ENCODE measurements at places on chromosomes 11 and 22.

DNA sequence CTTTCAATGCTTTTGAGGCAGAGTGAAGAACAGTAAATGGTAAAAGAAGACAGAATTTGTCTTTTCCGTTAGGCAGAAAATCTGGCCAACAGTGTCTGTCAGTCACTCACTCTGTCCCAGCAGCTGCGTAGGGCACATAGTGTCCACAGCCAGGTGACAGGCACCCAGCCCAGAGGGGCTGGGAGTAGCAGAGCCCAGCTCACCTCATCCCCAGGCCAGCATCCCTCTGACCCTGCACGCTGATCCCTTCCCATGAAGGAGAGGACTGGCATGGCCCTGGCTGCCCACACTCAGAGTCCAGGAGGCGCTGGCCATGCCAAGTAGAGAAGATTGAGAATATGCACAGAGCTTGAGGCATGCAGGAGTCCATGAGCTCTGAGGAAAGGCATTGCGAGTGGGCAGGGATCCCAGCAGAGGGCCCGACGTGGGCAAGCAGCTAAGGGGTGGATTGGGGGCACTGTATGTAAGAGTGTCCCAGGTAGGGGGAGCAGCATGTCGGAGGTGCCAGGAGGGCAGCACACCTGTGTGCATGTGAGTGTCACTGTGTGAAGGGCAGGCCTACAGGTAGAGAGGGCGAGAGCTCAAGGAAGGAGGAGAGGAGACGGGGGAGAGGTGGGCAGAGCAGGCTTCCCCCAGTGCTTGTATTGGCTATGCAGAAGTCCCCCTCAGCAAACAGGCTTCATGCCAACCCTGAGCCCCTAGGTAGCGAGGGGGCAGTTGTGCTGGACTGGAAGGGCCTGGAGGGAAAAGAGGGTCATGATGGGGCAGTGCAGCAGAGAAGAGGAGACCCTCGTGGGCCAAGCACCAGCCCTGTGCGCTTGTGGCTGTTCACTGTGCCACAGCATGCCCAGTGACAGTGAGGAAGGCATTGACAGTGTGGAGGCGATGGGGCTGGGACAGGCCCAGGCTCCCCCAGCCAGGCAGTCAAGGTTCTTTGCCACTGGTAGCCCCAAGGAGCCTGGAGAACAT is 133.8 kb downstream of the OSBP2 start:
- no peak for DNase-seq

DNA sequence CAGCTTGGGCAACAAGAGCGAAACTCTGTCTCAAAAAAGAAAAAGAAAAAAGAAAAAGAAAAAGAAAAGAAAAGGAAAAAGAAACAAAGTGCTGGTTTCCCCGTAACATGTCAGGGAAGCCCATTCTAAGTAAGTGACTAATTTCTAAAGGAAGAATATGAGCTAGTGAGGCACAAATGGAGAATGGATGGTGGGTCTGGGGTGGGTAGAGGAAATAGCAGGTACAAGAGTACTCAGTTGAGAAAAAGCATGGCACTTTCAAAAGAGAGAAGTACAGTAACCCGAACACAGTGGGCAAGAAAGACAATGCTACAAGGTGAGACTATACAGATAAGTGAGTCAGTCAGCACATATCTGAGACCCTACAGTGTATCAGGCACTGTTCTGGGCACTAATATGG is 4.5 kb downstream of the MAJIN start:
- no peak for DNase-seq

GRCh38 chr22:39448205-39449054 is 8.4 kb upstream of the MGAT3 start:
- DNase-seq = no peak

- no peak for DNase-seq
Measured at GRCh38 chr11:83161610-83162199, 4.8 kb downstream of the PCF11 start.

GRCh38 chr22:46764779-46765485 is 2.5 kb downstream of the TBC1D22A start:
- no peak for DNase-seq

DNA sequence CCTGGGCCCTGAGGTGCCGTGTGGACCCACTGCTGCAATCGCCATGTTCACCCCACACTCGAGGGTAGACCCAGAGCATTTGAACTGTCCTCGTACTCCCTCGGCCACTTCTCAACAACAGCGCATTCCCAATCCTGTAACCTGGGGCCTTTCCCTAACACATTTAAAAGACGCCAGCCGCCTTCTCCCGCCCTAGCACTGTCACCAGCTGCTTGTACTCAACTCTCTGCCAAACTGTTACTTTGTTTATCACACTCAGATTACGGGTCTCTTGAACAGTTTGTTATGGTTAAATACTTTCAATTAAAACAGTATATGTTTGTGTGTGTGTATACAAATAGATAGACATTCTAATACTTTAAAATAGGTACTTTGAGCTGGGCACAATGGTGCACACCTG is 20.7 kb downstream of the CDKN1C start:
- no peak for DNase-seq

DNA sequence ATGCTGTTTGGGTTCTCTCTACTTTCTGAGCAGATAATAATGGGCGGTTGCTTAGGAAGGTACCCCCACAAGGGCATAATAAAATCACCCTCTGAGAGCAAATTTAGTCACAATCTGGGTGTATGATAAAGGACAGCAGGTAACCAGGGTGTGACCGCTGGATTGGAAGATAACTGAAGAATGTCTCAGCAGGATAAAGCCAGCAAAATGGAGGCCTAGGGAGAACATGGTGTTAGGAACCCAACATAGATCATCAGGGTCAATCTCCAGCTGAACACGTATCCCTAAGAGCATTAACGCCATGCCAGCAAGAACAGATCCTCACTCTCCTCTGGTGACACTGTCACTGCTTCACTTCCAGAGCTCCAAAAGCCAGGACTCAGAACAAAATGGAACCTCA is 64.5 kb upstream of the SCUBE2 start:
- DNase-seq = no peak

DNA sequence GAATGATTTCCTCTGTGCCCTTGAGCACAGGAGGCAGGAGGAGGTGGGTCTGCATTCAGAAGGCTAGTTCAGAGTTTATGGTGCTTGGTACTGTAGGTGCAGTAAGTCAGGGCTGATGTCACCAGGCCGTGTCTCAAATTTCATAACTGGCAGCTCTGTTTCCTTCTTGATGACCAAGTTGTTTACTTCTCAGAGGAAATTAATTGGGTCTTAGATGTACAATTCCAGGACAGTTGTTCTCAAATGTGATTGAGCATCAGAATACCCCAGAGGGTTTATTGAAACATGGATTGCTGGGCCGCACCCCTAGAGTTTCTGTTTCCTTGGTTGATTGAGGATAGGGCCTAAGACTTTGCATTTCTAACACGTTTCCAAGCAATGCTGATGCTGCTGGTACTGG is 6.2 kb downstream of the AMOTL1 start:
- no peak for DNase-seq

GRCh38 chr22:22746963-22747933 is 102.8 kb downstream of the GGTLC2 start:
- no peak for DNase-seq

DNA sequence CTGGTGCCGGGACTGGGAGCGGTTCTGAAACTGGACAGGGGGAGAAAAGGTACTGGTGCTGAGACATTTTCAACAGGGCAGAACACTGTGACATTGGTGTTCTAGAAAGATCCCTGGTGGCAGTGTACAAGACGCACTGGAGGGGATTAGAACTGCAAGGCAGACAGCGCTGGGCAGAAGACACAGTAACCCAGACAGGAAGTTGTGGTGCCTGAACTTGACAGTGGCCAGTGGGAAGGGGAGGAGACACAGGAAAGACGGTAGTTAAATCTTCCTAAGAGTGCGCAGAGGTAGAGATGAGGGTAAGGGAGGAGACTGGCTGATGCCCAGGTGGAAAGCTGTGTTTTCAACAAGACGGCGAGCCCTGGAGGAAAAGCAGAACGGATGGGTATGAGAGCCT is 24.5 kb downstream of the FAM227A start:
- no peak for DNase-seq

- no peak for DNase-seq
Measured at GRCh38 chr11:65116370-65117205, 913 bp downstream of the ZNHIT2 start.

GRCh38 chr22:29203488-29204454 is 1.9 kb upstream of the EMID1 start:
- no peak for DNase-seq

DNA sequence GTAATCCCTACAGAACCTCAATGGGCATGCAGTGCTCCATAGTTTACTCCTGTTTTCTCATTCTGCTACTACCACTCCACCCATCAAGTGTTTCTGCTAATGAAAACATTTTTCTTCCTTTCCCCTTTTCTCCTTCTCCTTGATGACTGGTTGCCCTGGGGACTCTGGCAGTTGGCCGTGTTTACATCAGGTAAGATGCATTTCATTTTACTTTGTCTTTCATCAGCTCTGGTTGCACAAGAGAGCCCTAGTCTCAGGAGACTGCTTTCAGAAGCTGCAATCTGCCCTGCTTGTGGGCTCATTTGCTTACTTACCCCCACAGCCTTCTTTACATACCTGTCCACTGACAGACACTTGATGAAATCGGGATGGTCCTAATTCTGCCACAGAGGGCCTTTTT is 19.6 kb upstream of the LIMK2 start:
- DNase-seq = peak; percentile 58

DNA sequence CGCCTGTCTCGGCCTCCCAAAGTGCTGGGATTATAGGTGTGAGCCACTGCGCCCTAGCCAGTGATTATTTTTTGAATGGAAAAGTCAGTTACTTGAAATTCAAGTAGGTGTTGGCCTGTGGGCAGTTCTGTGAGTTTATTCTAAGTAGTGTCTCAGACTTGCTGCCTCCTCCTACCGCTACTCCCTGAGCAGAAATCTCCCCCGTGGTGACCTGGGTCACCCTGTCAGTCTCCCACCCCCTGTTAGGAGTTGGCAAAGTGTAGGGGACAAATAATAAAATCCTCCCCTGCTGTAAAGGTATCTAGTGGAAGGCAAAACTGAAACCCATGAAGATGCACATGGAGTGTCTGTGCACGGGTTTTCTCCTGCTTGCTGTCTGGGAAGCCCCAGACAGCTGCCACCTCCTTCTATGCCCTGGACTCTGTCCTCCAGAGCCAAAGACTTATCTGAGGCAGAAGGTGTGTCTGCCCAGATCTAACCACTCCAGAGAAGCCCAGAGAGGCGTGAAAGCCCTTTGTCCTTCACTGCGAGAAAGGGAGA is 26.3 kb downstream of the SNAP29 start:
- no peak for DNase-seq
